Cortex of kidney (tissue), 1 donor: ENCODE measurements at places on chromosomes 11 and 22.

- no peak for DNase-seq
These were observed 16.0 kb downstream of the PIM3 start for GRCh38 chr22:49976439-49977175.

DNA sequence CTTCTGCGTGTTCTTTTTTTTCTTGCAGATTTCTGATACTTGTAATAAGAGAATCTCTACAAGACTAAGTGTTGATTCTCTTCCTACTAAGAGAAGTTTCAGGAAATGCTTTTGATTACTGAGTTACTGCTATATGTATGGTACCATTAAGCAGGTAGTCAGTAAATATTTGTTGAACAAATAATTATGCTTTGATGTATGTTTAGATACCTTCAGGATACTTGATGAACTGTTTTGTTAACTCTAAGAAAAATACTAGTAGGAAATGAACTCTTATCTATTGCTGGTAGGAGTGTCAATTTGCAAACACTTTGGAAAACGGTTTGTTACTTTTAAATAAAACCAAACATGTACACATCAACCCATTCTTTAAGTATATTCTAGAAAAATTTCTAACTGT is 90.6 kb downstream of the TMEM135 start:
- DNase-seq: no peak

DNA sequence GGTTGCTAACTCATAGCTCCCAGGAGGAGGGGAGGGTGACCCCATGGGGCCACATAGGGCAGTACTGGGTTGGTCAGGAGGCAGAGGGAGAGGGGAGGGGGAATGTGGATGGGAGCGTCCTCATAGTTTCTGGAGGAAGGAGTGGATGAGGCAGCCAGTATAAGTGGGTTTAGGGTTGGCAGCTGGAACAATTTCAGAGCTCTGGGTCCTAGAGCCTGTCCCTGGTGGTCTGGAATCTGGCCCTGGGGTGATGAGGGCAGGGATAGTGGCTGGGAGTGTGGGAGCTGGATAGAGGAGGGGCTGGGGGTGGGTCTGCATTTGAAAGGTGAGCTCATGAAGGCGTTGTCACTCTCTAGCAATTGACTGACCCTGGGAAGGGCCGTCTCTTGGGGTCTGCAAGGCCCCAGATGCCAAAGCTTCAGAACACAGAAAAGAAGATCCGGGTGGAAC is 5.3 kb upstream of the MRGPRG start:
- DNase-seq: no peak

- no peak for DNase-seq
These were observed 32.7 kb upstream of the CCDC34 start for GRCh38 chr11:27395556-27396258.

GRCh38 chr11:80718611-80719291 is 1277.9 kb upstream of the TENM4 start:
- DNase-seq: no peak

DNA sequence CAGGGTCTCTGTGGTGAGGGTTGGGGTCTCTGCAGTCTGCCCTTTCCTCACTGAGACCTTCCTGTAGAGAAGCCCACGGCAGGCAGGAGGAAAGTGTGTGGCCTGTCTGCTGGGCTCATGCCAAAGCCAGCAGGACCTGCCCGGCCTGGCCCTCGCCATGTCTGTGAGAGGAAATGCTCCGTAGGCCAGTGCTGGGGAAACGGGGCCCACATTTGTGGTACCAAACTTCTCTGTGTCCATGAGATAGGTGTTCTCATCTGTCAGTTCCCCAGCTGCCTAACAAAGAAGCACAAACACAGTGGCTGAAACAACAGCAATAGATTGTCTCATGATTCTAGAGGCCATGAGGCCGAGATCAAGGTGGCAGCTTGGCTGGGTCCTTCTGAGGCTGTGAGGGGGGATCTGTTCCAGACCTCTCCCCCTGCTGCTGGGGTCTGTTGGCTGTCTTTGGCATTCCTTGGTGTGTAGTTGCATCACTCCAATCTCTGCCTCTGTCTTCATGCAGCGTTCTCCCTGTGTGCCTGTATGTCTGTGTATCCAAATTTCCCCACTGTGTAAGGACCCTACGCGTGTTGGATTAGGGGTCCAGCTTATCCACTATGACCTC is 772.5 kb downstream of the TBC1D22A start:
- DNase-seq: no peak

GRCh38 chr11:17298302-17298701 is 21.8 kb downstream of the NUCB2 start:
- DNase-seq: no peak

GRCh38 chr11:31106968-31107576 is 262.5 kb downstream of the DCDC1 start:
- DNase-seq: no peak

- no peak for DNase-seq
These were observed 125.8 kb downstream of the DDX10 start for GRCh38 chr11:108790501-108791299.

DNA sequence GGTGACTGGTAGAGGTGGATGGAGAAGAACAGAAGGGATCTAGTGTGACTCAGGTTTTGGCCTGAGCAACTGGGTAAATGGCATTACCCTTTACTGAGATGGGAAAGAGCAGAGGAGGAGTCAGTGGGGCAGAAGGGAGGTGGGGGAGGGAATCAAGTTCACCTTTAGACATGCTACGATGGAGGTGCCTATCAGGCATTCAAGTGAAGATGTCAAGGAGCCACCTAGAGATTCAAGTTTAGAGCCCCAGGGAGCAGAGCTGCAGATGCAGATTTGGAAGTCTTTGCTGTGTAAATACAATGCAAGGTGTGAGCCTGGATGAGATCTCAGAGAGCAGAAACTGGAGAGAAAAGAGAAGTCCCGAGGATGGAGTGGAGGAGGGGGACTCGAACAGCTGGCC is 979 bp upstream of the MOGAT2 start:
- no peak for DNase-seq

DNA sequence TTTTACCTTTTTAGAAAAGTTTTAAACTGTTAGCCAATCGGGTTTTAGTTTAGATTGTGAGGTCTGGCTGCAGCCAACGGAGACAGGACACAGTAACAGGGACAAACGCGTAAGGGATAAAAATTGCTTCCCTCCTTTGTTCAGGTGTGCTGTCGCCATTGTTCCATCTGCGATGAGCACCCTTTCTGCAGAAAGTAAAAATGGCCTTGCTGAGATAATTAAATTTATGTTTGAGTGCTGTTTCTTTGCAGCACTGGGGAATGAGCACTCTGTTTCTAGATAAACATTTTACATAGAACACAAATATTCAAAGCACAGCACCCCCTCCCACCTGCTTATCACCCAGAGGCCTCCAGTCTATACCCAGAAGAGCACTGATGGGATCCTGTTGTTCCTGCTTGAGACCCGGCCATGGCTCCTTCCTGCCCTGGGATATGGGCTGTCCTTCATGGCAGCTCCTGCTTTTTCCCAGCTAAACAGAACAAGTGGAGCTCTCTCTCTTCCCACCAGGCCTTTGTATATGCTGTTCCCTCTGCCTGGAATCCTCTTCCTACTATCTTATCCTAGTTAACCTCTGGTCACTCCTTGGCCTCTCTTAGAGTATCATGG is 34.3 kb upstream of the CELSR1 start:
- DNase-seq: no peak

- no peak for DNase-seq
These were observed 45.6 kb upstream of the GDPD4 start for GRCh38 chr11:77346906-77347603.

DNA sequence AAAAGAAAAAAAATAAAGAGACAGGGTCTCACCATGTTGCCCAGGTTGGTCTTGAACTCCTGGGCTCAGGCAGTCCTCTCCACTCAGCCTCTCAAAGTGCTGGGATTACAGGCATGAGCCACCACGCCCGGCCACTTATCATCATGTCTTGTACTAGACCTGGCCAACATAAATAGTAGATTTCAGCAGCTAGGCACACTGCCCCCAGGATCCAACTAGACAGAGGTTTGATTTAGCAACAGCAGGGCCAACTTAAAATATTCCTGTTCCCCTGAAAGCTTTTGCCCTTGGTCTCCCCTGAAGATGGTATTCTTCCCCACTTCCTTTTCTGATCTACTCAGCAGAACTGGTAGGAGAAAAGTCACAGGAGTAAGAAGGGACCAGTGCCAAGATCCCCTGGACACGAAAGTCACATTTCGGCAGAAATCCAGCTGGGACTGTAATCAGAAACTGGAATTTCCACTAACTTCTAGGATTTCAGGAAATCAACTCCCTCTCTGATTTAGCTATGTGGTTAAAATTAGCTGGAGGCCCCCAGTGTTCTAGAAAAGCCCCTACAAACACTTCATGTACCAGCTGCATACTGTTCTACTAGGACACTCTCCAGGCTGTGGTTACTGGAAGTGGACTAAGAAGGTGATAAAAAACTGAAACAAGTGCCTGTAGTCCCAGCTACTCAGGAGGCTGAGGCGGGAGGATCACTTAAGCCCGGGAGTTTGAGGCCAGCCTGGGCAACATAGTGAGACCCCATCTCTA is 8.9 kb upstream of the PPP2R1B start:
- no peak for DNase-seq

GRCh38 chr11:119404872-119405271 is 18.1 kb downstream of the THY1 start:
- no peak for DNase-seq

- DNase-seq: no peak
These were observed 13.7 kb downstream of the YWHAH start for GRCh38 chr22:31957970-31958594.

DNA sequence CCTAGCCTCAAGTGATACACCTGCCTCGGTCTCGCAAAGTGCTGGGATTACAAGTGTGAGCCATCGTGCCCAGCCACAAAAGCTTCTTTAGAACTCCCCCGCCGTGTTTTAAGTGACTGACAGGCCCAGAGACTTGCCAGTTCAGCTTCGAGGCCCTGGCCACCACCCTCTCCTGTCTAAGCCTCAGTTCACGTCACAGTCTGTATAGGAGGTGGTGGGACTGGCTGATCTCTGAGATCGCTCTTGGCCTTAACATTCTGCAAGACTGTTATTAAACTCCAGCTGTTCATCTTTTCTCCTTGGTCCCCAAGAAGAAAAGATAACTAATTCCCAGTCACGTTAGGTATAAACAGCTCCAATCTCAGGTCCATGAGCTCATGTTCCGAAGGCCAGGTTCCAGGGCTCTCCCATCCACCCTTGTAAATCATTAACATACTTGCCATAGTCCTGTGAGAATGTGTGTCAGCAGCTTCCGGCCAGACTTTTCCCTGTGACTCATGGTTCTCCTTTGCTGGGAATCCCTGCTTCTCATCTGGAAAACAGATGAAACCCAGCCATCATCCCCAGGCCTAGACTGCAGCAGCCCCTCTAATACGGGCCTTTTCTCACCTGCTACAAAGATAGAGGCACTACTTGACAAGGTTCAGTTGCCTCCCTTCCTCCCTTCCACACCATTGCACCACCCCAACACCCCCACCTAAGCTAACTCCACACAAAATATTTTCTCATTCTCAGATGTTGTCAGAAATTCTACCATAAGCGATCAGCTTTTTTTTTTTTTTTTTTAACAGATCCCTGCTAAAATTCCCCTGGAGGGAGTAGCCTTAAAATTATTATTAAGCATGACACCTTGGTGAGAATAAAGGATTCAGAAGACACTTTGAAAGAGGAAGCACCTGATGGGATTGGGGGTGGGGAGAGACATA is 5.6 kb upstream of the KIAA0930 start:
- no peak for DNase-seq

- DNase-seq: no peak
These were observed 976.3 kb upstream of the FAT3 start for GRCh38 chr11:91248199-91248807.

GRCh38 chr11:134020598-134020997 is 48.3 kb upstream of the JAM3 start:
- DNase-seq: no peak

GRCh38 chr22:49153921-49154320 is 673.8 kb downstream of the BRD1 start:
- no peak for DNase-seq

DNA sequence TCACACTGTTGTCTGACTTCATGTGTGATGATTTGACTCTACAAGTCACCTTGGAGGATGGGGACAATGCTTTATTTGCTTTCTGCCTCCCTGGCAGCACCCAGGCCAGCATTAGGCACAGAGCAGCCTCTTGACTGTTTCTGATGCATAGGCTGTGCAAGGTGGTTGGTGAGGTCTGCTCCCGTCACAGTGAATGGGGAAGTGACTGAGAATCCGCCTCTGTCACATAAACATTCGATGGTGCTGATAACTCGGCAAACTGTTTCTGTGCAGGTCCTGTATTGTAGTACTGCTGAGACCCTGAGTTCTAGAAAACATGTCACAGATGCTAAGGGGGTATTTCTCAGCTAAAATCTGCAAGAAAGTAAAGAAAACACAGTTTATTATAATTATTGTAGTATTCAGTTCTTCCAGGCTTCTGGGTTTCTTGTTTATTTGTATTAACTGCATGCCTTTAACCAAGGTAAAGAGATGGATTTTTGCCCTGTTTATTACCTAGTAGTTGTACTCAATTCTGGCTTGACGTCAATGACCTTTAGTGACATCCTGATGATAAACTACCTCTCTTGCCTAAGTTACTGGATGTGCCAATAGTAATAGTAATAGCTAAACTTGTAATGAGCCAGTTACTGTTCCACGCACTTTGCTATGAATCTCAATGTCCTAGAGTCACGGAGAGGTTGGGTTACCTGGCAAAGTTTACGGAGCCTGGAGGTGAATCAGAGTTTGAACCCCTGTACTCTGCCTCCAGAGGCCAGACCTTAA is 24.8 kb upstream of the RCN1 start:
- no peak for DNase-seq

DNA sequence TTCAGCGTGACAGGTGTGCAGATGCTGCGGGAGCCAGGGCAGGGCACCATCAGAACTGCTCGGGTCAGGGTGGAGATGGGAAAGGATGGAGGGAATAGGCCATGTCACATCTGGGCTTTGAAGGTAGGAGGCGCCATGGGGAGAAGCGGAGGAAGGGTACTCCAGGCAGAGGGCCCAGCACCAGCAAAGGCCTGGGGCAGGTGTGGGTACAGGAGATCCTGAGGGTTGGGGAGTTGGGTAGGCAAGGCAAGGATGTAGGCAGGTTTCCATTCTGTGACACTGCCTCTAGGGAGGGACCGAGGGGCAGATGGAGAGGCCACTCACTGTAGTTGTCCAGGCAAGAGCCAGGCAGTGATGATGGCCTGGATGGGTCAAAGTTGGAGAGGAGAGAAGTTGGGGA is 8.5 kb downstream of the EMID1 start:
- no peak for DNase-seq
